ENCODE measurements at places on chromosomes 7 and 10.

DNA sequence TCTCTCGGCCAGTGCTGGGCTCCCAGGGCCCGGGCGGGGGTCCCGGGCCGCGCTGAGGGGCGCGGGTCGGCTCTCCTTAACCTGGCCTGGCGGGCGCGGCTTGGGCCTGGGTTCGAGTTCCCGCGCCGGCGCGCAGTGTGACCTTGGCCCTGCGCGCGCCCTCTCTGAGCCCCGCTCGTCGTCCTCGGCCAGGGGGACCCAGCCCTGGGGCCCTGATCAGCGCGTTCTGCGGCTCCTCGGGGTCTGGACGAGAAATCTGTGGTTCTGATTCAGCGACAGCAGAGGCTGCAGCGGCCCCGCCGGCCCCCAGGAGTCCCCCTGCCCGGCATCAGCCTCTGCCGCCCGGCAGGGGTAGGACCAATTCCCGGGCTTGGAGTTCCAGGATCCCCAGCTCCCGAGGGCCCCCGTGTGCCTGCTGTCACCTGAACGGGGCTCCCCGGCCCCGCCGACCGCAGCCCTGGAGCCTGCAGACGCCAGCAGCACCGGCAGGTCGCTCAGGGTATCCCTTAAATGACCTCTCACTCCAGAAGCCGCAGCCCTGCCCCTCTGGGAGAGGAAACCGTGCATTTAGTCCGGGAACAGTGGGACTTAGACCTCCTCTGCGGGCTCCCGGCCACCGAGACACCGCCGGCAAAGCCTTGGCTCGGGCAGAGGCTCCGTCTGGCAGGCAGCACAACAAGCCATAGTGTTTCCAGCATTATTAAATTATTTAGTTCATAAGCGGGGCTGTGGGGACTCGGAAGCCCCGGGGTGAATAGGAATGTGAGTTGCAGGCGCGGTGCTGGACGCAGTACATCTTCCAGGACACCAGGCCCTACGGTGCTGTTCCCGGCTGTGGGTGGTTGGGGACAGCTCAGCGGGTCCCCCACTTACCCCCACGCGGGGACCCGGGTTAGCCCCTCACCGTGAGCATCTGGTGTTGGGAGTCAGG lies 572 bp downstream of the CHST12 start:
- H3K27ac ChIP-seq, result peak overlapping the region; percentile 99
- DNase-seq, result peak; percentile 41
- H3K4me1 ChIP-seq, result peaks cover 42% of the 10 kb centered on the region
- H3K27me3 ChIP-seq, result no peaks in the 10 kb centered on the region

GRCh38 chr10:6054884-6055283 lies 7.3 kb downstream of the IL2RA start:
- no peak for DNase-seq
- no peak overlapping the region for H3K4me3 ChIP-seq
- peaks cover 25% of the 10 kb centered on the region for H3K4me1 ChIP-seq
- H3K36me3 ChIP-seq, result no peaks in the 10 kb centered on the region
- peaks cover 70% of the 10 kb centered on the region for H3K27me3 ChIP-seq

DNA sequence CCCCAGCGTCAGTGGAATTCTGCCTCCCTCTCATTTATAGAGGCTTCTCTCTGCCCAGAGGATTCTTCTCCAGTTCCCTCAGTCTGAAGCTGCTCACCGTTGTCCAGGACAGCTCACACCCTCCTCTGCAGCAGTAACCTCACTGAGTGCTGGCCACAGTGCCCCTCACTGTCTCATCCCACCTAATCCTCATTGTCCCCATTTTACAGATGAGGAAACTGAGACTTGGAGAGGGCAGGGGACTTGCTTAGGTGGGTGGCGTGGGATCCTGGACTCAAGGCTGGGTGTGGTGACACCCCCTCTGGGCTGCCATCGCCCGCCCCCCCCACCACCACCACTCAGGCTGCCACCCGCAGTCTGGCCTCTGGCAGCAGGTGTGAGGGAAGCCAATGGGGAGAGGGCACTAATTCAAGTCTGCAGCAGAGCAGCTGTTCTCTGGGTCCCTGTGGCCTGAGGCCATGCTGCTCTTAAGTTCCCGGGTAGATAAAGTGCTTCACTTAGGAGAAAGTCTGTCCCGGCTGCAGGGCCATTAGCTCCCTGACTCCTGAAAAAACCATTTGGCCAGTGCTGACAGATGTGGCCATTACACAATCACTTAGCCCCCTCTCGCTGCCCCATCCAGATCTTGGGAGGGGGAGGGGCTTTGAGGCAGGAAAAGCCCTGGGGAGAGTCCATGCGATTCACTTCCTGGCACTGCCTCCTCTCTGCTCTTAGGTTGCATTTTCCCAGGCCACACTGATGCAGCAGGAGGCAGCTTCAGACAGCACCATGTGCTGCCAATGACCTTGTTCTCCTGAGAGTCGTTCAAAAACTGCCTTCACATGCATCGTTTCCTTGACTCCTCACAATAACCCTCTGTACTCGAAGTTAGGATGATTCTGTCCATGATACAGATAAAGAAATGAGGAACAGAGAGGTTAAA lies 36.3 kb downstream of the DRGX start:
- no peak overlapping the region for H3K4me3 ChIP-seq
- H3K36me3 ChIP-seq, result no peaks in the 10 kb centered on the region
- H3K4me1 ChIP-seq, result no peaks in the 10 kb centered on the region
- no peaks in the 10 kb centered on the region for H3K27me3 ChIP-seq
- no peak overlapping the region for H3K27ac ChIP-seq

DNA sequence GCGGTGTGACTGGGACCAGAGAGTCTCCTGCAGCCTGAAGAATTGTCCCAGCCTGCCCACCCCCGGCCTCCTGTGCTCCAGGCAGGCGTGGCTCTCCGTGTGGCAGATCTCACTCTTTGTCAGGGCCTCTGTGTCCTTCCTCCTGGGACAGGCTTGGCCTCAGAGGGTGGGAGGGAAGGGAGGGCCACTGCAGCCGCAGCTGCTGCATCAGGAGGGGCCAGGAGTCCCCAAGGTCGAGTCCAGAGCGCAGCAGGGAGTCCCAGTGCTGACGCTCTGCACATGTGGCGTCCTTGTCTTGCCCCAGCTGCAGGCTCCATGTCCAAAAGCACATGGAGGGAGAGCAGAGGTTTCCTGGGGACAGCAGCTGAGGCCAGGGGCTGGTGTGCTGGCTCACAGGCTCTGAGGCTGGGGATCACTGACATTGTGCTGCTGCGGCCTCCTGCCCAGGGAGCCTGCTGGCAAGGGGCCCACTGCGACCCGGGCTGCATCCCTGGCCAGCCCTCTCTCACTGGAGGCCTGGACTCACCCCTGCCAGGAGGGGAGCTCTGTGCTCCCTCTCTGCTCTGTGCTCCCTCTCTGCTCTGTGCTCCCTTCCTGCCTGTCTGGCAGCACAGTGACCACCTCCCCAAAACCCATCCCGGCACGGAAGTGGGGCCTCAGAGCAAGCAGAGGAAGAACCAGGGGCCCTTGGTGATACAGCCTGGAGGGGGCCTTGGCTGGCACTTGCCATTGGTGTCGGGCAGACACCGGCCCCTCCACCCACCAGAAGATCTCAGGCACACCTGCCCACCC lies 114.6 kb upstream of the RET start:
- no peaks in the 10 kb centered on the region for H3K4me1 ChIP-seq
- no peaks in the 10 kb centered on the region for H3K36me3 ChIP-seq
- no peak overlapping the region for H3K4me3 ChIP-seq
- H3K27me3 ChIP-seq, result no peaks in the 10 kb centered on the region

GRCh38 chr10:123622381-123622780 lies 43.8 kb upstream of the GPR26 start:
- DNase-seq, result no peak
- peaks cover 10% of the 10 kb centered on the region for H3K27me3 ChIP-seq
- no peaks in the 10 kb centered on the region for H3K36me3 ChIP-seq

DNA sequence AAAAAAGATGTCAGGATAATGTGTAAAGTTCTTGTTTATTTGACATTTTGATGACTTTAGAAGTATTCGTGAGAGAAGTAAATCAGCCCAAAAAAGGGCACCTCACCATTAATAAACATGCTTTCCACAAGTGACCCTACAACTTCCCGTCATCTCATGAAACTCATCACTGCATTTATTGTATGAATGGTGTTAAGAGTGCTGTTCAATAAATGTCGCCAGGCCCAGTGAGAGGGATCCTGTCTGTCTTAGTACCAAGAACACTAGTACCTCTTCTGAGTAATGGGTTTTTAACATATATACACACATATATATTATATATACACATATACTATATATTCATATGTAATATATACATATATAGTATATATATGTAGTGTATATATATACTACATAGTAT lies 61.9 kb downstream of the TMEM26 start:
- H3K27me3 ChIP-seq, result no peaks in the 10 kb centered on the region
- H3K4me1 ChIP-seq, result no peaks in the 10 kb centered on the region
- DNase-seq, result no peak

DNA sequence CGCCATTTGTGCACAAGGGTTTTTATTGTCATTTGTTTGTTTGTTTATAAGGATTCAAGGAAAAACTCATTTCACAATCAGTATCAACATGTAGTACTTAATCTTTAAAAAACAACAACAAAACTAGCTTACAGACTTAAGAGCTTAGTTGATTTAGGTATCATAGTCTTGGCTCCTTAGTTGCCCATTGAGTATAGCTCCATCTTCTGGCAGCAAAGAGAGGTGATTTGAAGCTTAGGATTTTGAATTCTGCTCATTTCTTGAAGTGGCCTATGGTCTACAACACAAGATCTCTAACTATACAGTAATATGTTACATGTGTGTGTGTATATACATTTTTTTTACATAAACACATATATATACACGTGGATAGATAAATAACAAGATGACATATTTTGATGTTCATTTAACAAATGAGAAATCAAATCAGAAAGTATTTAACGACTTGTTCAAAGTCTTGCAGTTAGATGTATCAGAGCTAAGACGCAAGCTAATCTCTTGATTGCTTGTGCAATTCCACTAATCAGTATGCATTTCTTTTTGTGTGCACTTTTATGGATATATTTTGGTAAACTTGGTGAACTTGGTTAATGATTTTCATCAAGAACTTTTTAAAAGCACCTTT lies 307.3 kb downstream of the CAMK1D start:
- H3K4me1 ChIP-seq, result no peaks in the 10 kb centered on the region
- no peaks in the 10 kb centered on the region for H3K36me3 ChIP-seq
- no peak overlapping the region for H3K4me3 ChIP-seq
- no peaks in the 10 kb centered on the region for H3K27me3 ChIP-seq

DNA sequence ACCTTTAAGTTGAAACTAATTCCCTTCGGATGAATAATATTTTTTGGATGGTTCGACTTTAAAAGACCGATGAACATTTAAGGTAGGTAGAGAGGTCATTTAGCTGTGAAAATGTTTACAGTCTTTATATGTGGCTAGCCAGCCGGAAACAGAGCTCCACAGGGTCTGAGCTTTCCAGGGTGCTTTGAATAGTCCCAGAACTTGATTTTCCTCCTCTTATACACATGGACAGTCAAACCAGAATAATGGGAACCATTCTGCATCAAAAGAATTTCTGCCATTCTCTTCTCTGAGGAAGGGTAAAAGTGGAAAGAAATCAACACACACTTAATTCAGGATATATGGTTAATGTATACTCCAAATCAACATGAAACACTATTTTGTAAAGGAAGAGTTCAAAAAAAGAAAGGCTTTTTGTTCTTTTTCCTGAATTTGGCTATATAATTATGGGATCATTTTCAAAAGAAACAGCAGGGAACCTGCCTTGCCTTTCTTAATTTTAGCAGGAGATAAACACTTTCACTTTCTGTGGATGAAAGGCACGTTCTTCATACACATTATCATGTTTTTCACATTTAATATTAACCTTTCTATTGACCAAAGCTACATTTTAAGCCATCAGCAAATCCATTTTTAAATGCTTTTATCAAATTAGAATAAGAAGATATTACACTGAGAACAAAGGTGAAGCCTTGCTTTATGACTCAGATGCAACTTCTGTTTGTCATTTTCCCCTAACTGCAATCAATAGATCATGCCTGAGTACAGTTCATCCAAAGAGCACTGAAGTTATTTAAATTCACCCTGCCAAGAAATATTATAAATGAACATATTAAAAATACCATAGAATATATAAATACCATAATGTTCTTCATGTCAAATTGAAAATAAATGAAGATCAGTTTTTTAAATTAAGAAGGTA lies 307.3 kb downstream of the THSD7A start:
- H3K4me3 ChIP-seq, result no peak overlapping the region
- H3K36me3 ChIP-seq, result no peaks in the 10 kb centered on the region
- no peak for DNase-seq
- no peaks in the 10 kb centered on the region for H3K4me1 ChIP-seq
- no peaks in the 10 kb centered on the region for H3K27me3 ChIP-seq
- no peak overlapping the region for H3K27ac ChIP-seq

GRCh38 chr7:13988731-13989125 lies 738 bp downstream of the ETV1 start:
- 0 out of 2 replicates have a peak, but pooled peaks cover 4% of the 10 kb centered on the region for H3K27me3 ChIP-seq
- DNase-seq, result no peak
- H3K4me3 ChIP-seq, result peak overlapping the region; percentile 76
- no peaks in the 10 kb centered on the region for H3K36me3 ChIP-seq

DNA sequence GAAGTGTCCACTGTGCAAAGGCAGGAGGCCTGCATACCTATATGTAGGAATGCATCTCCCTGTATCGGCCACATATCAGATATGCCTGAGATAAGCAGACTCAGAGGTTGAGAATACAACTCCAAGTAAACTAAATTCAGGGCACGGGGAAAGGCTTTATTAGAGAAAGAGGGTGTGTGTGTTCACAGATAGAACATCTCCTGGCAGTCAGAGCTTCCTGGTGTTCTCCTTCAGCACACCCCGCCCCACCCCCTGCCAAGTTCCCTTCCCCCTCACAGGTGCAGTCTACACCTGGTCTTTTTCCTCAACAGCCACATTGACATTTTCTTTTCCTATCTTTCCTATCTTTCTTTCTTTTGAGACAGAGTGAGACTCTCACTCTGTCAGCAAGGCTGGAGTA lies 17.1 kb downstream of the GBX1 start:
- H3K36me3 ChIP-seq, result no peaks in the 10 kb centered on the region
- no peak overlapping the region for H3K27ac ChIP-seq
- H3K4me3 ChIP-seq, result no peak overlapping the region

- DNase-seq, result no peak
- no peak overlapping the region for H3K27ac ChIP-seq
- peaks cover 83% of the 10 kb centered on the region for H3K27me3 ChIP-seq
- no peak overlapping the region for H3K4me3 ChIP-seq
These were observed 151.5 kb downstream of the DNAJB6 start for GRCh38 chr7:157488281-157488680.

DNA sequence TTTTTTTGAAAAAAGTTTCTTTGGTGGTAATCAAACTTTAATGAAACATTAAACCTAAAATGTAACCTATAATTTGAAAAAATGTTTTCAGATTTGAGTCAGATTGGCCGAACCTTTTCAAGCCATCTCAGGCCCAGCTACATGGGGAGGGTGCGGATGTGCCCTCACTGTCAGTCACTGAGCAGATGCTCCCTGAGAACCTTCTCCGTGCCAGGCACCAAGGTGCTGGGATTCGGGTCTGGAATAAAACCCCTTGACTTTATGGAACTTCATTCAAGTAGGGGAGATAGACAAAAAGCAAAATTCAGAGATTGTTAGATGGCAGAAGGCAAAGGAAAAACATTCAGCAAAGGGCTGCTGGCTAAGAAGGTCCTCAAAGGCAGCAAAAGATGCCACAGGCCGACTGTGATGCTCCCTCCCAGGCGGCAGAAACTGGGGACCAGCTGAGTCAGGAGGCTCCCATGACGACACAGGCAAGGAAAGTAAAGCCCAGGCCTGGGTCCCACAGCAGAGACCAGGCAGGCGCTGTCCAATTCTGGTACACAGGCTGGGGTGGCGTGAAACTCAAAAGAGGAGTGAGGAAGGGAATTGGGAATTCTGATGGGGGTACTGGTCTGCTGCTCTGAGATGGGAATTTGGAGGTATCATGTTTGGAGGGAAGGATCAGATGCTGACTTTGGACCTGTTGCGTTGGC lies 82.2 kb upstream of the DDC start:
- no peaks in the 10 kb centered on the region for H3K27me3 ChIP-seq
- no peak for DNase-seq
- no peak overlapping the region for H3K27ac ChIP-seq
- H3K36me3 ChIP-seq, result no peaks in the 10 kb centered on the region
- no peaks in the 10 kb centered on the region for H3K4me1 ChIP-seq

GRCh38 chr7:22722536-22723180 lies 4.3 kb upstream of the IL6 start:
- H3K36me3 ChIP-seq, result no peaks in the 10 kb centered on the region
- H3K4me1 ChIP-seq, result peaks cover 45% of the 10 kb centered on the region
- DNase-seq, result no peak

All from MM.1S (cell line).